ENCODE measurements at places on chromosomes 5 and 9.

DNA sequence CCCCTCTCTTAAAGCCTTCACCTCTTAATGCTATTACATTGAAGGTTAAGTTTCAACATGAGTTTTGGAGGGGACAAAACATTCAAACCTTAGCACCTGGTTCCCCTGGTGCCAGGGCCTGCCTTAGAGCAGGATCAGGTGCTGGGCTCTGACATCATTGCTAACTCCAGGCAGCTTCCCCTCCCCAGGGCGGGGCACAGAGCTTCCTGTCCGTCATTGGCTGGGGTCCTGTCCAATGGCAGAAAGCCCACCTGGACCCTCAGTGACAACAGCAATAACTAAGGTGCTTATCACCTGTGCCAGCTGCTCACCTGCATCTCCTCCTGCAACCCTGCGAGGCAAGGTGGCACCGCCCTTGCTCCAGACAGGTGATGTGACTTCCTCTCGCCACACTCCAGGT is 177.4 kb downstream of the NSG2 start:
- DNase-seq = no peak

- DNase-seq = no peak
Observed at GRCh38 chr5:13878357-13878756, 66.1 kb downstream of the DNAH5 start.

- no peak for DNase-seq
Observed at GRCh38 chr5:122400341-122400740, 88.3 kb downstream of the SNCAIP start.

DNA sequence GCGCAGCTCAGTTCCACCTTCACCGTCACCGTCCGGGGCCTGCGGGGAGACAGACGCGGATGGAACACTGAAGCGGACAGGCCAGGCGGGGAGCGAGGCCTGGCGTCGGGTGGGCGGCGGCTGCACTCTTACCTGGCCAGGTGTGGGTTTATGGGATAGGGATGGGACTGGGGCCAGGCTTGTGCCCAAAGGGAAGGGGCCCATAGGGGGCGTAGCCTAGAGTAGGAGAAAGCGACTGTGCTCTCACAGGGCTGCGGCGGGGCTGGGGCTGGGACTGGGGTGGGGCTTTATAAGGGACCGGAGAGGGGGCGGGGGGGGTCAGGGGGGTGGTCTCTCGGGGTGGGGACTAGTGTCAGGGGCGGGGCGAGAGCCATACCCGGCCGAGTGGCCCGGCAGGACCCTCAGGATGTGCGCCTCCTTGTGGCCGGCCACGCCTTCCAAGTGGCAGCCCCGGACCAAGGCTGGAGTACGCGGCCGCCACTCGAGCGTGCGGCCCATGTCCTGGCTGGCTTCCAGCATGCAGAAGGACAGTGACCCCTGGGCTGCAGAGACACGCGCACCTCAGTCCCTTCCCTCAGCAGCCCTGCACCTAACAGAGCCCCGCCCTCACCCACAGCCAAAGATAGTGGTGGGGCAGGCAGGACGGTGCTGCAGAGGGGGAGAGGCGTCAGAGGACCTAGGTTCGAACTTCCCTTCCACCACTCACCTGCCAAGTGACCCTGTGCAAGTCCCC is 22.8 kb downstream of the FPGS start:
- no peak for DNase-seq

DNA sequence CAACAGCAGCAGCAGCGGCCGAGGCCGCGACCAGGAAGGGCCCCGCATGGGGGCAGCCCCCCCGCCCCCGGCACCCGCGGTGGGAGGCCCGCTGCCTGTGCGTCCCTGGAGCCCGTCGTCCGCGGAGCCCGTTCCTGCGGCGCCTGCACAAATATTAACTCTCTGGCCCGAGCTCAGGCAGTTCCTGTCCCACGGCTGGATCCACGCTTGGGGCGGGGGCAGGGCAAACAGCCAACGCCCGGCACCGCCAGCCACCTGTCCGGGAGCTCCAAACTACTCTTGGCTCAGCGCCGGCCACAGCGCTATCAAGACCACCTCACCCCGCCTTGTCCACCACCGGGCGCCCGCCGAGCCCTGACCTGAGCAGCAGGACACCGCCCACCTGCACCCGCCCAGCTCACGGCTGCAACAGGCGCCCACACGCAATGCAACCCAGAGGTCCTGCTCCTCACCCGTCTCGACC is at the start of gene LRRC26:
LRRC26 (minus strand) TSS at position 156 of the 463 bp plus-strand sequence; CDS start at position 48, 108 bp downstream.
- DNase-seq = no peak

GRCh38 chr5:168747987-168748777 is 169.0 kb upstream of the PANK3 start:
- DNase-seq = peak; percentile 39

GRCh38 chr9:115237385-115237998 is 119.5 kb upstream of the TNC start:
- no peak for DNase-seq

GRCh38 chr5:65970481-65971367 is 44.3 kb downstream of the ERBIN start:
- DNase-seq = no peak

GRCh38 chr5:31362529-31362900 is 169.0 kb downstream of the CDH6 start:
- no peak for DNase-seq

- no peak for DNase-seq
Observed at GRCh38 chr5:135208555-135208902, 174.5 kb upstream of the PITX1 start.

- DNase-seq = no peak
Observed at GRCh38 chr9:105972466-105973204, 278.3 kb downstream of the TMEM38B start.

DNA sequence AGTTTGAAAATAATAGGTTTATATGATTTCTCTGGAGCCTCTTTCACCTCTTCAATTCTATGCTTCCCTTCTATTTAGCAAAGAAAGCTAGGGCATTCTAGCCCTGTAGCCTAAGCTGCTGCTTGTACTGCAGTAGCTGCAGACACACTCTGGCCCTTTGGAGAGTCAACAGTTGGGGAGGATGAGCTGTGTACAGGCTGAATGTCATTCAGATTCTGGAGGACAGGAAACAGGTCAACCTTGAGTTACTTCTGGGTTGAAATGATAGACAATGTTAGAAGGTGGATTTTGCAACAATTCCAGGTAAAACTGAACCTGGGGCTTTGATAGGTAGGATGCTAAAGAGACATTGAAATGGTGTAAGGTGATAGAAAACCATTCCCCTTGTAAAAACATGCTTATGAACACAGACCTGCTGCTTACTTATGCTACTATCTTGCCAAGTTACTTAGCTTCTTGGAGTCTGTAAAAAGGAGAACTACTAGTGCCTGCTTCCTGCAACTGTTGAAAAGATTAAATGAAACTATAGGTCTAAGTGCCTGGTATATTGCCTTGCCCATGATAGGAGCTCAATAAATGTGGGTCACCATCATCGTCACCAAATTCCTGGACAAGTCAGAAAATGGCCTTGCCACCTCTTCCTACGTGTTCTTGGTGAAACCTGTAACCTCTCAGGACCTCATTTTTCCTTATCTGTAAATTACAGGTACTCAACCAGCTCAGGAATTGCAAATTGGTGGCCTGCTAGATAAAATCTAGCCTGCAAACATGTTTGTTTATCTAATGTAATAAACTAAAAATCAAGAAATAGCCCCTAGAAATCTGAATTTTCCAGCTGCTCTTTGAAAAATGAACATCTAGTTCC is 83.7 kb downstream of the GALNT10 start:
- DNase-seq = no peak

All from DND-41 (cell line).